Forelimb muscle (tissue), 1 donor: ENCODE measurements at places on chromosomes 13 and 19. TPM values are rescaled to one million over a fixed set of nuclear protein-coding genes. Genes with fewer than 3 reads are reported as not detected.

Gene KLF16
- polyA plus RNA-seq, result 13.6 TPM

Gene ZNF728
- polyA plus RNA-seq, result not detected

- DNase-seq, result no peak
These were observed 8.6 kb downstream of the ZNF444 start for GRCh38 chr19:56149656-56150038.

Gene ZGLP1
- 3.4 TPM for polyA plus RNA-seq

DNA sequence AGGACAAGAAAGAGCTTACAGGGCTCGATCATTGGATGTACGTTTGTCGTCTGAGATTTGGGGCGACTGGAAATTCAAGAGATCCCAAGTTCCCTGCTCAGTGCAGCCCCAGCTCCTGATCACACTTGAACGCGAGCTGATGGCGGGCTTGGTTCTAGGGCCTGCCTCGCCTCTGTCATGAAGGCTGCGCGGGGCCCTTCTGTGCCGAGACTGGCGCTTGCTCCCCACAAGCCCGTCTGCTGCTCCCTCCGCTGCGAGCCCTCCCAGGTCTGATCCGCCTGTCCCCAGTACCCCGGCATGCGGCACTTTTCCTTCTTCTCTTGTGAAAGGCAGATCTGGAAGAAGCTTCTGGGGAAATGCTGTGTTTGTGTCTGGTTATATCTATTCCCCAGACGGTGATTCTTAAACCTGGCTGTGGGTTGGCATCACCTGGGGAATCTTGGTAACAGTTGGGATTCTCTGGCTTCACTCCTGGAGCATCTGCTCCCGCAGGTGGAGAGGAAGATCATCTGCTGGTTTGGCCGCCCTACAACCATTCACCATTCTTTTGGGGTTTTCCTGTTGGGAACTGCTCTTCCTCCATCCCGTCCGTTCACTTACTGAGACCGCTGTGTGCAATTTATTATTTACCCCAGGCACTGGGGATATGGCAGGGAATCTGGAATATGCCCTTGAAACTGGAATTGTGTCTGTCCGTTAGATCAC, 43.6 kb downstream of the SIPA1L3 start:
- no peak for DNase-seq

Gene TICAM1
- 4.0 TPM for polyA plus RNA-seq

DNA sequence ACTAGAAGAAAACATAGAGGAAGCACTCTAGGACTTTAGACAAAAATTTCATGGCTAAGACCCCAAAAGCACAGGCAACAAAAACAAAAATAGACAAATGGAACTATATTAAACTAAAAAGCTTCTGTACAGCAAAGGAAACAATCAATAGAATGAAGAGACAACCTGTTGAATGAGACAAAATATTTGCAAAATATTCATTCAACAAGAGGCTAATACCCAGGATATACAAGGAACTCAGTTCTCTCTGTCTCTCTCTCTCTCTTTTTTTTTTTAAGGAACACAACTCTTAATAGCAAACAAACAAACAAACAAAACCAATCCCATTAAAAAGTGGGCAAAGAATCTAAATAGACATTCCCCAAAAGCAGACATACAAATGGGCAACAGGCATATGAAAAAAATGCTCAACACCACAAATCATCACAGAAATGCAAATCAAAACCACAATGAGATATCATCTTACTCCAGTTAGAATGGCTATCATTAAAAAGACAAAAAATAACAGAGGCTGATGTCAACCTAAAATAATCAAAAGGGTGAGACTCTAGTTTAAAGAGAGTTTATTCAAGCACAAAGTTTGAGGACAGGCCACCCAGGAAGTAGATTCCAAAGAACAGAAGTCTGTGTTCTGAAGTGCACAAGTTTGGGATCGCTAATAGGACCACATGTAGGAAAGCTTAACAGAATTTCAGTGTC, 27.1 kb upstream of the SLC7A9 start:
- DNase-seq, result no peak

DNA sequence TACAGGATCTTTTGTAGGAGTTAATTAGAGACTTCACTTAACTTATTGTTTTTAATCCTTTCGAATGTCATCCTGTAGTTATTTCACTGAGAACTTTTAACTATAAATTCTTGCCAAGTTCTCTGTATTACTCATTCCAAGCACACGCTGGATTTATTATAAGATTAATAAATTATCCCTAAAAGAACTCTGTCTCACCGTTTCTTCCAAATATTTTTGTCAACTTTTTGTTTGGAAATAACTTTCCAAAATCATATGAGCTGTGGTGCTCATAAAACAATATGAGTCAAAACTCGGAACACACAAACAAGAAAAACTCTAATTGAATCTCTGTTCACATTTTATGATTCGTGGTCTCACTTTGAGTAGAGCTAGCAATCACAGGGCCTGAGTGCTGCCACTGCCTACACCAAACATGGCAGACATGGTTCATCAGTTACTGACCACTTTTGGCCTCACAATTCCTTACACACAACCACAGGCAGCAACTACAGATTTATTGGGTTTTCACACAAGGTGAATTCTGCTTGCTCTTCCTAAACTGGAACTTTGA, 412.0 kb downstream of the FGF14 start:
- DNase-seq, result no peak

Gene NLRP5
- not detected for polyA plus RNA-seq

Gene TMEM221
- polyA plus RNA-seq, result 1.3 TPM

Gene ZNF841
- 11.0 TPM for polyA plus RNA-seq

DNA sequence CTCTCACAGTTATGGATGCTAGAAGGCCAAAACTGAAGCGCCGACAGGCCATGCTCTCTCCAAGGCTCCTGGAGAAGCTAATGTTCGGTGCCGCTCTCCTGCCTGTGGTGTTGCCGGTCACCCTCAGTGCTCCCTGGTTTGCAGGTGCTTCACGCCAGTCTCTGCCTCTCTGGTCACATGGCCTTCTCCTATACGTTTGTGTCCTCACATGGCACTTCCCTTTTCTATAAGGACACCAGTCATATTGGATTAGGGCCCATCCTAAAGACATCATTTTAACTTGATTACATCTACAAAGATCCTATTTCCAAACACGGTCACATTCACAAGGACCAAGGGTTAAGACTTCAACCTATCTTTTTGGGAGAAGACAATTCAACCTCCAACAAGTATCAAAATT, 671.3 kb upstream of the ARGLU1 start:
- no peak for DNase-seq

DNA sequence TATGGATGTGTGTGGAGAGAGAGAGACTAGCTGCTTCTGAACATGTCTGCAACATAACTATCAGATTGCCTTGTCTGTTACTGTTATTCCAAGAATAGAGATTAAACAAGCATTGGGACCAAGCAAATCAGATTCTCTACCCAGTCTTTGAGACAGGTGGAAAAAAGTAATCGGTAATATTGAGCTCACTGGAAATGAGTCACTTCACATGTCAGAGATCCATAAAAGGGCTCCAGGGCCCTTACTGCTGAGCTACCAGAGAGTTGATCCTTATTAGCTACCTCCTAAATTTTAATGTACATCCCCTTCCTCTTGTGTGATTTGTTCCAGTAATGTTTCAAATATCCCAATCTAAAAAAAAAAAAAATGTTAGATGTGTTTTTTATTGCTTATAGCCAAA, 2118.0 kb downstream of the PCDH9 start:
- no peak for DNase-seq

DNA sequence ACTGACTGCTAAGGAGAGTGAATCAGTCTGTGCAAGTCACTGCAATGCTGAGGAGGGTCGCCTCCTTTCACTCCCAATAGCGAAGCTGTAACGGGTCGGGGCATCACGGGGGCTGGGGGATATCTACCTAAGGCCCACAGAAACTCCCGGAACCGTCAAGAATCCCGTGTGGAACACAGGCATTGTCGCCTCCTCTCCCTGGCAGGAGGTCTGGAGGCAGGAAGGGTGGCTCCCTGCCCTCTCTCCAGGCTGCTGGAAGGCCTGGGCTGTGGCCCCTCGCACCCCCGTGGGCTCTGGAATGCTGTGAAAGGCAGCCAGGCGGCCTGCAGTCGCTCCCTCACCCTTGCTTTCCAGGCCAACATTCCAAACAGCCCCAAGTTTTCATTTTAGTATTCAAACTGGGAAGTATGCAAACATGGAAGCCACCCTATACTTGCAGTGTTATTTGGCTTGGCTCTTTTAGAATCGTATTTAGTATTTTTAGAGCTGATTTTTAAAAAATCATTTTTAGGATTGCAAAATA, 109.4 kb downstream of the CRYL1 start:
- DNase-seq, result no peak

GRCh38 chr19:48760504-48761205, 5.3 kb downstream of the FGF21 start:
- DNase-seq, result no peak

GRCh38 chr13:109331898-109332297, 454.5 kb downstream of the IRS2 start:
- no peak for DNase-seq

- DNase-seq, result no peak
These were observed 110.5 kb downstream of the NDFIP2 start for GRCh38 chr13:79591493-79591892.

DNA sequence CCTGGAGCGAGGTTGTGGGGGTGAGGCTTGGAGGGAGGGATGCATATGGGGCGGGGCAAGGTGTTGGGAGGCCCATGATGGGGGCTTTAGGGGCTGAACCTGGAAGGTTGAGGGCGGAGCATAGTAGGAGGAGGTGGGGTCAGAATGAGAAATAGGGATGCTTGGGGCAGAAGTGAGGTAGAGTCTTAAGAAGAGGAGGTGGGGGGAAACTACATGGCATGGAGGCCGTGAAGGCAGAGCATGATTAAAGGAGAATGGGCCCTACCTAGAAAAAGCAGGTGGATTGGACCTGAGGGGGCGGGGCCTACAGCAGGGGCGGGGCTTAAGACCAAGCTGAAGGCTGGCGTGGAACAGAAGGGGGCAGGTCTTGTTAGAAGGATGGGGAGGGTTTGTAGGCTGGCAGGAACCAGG, 799 bp downstream of the NR1H2 start:
- DNase-seq, result no peak

Gene TMEM59L
- polyA plus RNA-seq, result 8.9 TPM

- DNase-seq, result no peak
These were observed 163.0 kb downstream of the HS6ST3 start for GRCh38 chr13:96252903-96253302.

GRCh38 chr19:55225415-55225958, 3.1 kb downstream of the TMEM86B start:
- DNase-seq, result no peak

GRCh38 chr19:1648459-1648849, 4.0 kb downstream of the TCF3 start:
- DNase-seq, result no peak

- DNase-seq, result no peak
These were observed 32.4 kb upstream of the CEACAM21 start for GRCh38 chr19:41543582-41543981.

- DNase-seq, result no peak
These were observed 148.8 kb downstream of the TNFRSF19 start for GRCh38 chr13:23718996-23719395.

- DNase-seq, result no peak
These were observed 750 bp downstream of the RAB20 start for GRCh38 chr13:110560601-110561343.

Gene FPR3
- polyA plus RNA-seq, result 0.16 TPM

Gene ZNF460
- 3.9 TPM for polyA plus RNA-seq

Gene PIP5K1C
- 22.0 TPM for polyA plus RNA-seq

Gene KASH5
- not detected for polyA plus RNA-seq

Gene ENOX1
- polyA plus RNA-seq, result 8.2 TPM

DNA sequence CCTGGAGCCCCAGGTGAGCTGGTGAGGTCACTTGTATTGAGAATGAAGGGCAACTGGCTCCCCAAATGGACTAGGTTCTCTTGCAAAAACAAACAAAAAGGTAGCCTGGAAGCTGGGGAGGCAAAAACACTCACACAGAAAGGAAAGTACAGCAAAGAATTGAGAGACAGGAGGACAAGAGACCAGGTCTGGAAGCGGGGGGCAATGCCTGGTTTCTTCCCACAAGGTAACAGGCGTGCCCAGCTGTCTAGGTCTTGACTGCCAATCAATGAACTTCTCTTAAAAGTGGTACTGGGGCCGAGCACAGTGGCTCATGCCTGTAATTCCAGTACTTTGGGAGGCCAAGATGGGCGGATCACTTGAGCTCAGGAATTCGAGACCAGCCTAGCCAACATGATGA, 356.4 kb upstream of the TSHZ3 start:
- DNase-seq, result no peak

- no peak for DNase-seq
These were observed 243.6 kb downstream of the DLEU7 start for GRCh38 chr13:50599927-50600326.
